NCI-H2081 (cell line): ENCODE measurements at places on chromosomes 3 and 15.

DNA sequence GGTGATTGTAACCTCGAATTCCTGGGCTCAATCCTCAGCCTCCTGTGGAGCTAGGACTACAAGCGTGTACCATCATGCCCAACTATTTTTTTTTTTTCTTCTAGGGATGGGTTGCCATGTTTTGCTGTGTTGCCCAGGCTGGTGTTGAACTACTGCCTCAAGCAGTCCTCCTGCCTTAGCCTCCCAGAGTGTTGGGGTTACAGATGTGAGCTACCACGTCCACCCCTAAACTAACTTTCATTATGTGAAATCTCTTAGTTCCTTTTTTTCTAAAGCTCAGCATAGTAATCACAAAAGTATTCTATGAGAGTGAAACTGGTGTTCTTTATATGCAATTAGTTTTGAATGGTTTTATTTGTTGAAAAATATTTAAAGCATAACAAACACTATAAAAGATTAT is 92.1 kb downstream of the XRN1 start:
- no peak for DNase-seq

- DNase-seq, result no peak
Observed at GRCh38 chr15:101042320-101042719, 123.2 kb downstream of the LRRK1 start.

DNA sequence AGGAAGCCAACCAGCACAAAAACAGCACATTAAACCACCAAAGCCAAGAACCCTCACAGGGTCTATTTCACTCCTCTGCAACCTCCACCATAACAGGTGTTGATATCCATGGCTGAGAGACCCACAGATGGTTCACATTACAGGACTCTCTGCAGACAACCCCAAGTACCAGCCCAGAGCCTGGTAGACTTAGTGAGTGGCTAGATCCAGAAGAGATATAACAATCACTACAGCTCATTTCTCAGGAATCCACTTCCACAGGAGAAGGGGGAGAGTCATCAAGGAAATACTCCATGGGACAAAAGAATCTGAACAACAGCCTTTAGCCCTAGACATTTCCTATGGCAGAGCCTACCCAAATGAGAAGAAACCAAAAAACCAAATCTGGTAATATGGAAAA is 168.1 kb upstream of the CD96 start:
- no peak for DNase-seq

- DNase-seq, result no peak
Observed at GRCh38 chr15:38877471-38877870, 312.9 kb upstream of the RASGRP1 start.

- DNase-seq, result no peak
Observed at GRCh38 chr15:79878078-79878705, 18.6 kb downstream of the MTHFS start.

- DNase-seq, result no peak
Observed at GRCh38 chr15:33825453-33825852, 142.8 kb upstream of the CHRM5 start.

DNA sequence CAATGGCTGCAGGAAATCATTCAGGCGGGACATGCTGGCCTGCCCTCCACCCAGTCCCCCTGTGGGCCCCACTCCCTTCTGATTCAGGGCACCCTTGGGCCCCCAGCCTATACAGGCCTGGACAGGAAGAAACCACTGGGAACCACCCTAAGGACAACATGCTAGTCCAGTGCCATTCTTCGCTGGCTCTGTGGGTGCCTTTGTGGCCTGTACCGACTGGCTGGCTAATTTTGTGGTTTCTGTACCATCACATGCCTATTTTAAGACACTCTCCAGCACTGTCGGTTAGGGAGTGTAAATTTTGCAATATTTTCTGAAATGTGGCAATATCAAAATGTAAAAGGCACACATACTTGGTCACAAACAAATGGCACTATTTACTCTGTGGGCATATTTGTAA is 61.4 kb upstream of the POLG start:
- no peak for DNase-seq

DNA sequence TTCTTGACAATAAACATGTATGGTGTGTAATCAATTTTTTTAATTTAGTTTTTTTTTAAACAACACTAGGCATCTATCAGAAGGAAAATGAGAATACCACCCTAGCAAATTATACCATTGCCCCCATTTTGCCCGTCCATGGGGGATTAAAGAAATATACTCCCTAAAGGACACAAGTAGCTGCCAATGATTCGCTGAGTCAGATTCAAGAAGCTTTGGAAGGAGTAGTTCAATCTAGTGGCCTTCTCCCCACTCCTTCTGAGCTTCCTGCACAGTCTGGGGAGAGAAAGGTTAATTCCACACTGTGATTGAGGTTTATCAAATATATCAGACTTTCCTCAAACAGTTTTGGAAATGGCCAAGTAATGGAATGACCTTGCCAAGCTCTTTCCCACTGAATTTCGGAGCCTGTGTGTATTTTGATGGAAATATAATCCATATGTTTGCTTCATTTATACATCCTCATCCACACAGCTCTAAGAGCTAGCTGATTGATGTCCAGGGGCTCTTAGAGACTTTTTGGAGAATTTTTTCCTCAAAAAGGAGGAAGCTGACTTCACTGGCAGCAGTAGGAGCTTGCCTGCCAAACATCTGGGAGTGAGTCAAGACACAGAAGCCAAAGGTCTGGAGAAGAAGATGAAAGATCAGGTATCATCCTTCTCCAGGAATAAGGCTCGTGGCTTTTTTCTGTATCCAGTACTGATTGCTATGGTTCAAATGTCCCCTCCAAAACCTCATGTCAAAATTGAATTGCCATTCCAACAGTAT is 478.5 kb upstream of the PROK2 start:
- no peak for DNase-seq

DNA sequence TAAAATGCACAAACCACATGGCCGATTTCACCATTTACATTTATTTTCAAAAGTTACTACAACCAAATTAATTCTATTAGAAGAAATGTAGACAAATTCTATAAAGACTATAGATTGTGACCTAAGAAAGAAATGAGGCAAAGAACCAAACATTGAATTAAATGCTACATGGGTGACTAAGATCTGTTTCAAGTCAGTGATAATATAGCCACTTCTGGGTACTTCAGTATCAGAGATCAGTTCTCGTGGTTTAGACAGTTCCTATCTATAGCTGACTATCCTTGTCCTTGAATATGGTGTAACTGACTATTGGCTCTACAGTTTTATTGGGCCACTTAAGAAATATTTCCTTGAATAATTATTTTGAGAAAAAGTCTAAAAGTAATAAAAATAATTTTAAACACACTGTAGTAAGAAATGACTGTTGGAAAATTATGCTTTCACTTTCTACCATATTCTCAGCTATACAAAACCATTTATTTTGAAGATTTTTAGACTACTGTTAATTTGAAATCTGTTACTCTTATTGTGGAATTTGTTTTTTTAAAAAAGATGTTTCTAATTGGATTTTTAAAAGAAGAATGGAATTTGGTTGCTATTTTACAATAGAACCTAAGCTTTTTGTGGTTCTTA is 14.1 kb downstream of the KCNMB3 start:
- no peak for DNase-seq

- no peak for DNase-seq
Observed at GRCh38 chr3:13132281-13132680, 59.1 kb upstream of the IQSEC1 start.

DNA sequence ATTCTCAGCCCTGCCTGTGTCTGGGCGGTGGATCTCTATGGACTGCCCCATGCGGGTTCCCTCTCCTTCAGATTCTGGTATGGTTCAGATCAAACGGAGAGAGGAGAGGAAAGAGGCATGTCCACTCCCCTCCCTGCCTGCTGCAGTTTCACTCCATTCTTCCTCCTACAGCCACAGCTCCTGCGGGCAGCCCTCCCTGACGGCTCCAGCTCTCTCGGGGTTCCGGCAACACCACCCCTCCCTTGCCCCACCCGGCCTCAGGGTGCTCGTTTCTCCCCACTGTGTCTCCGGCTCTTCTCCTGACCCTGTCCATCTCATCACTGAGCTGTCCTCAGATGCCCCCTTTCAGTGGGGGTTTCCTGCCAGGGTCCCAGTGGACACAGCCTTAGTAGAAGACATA is 13.9 kb downstream of the TRH start:
- DNase-seq, result no peak

DNA sequence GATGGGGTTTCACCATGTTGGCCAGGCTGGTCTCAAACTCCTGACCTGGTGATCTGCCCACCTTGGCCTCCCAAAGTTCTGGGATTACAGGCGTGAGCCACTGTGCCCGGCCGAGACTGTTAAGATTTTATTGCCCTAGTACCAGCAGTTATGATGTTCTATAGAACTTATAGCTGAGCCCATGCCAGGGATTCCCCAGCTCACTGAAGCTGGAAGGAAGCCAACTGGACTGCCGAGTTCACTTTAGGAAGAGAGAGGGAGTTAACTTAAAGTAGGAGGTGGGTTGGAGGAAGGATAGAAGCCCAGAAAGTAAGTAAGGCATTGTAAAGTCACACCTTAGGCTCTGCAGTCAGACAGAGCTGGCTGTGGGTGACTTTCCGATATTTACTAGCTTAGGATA is 101.1 kb upstream of the BOC start:
- no peak for DNase-seq

DNA sequence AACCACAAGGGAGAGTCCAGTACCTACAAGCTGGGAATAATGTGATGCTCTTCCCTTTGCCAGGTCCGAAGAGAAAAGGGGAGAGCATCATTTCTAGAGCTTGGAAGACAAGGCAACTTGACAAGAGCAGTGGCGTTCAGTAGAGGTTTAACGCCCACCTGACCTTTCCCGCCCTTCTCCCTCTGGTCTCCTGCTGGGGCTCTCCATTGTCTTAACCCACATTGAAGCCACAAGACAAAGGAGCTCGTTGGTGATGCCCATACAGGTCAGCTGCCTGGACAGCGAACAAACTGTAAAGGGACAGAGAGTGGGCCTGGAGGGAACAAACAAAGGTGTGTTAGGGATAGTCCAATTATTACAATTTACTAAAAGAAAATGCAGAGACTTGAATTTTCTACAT is 13.1 kb upstream of the DUT start:
- no peak for DNase-seq

DNA sequence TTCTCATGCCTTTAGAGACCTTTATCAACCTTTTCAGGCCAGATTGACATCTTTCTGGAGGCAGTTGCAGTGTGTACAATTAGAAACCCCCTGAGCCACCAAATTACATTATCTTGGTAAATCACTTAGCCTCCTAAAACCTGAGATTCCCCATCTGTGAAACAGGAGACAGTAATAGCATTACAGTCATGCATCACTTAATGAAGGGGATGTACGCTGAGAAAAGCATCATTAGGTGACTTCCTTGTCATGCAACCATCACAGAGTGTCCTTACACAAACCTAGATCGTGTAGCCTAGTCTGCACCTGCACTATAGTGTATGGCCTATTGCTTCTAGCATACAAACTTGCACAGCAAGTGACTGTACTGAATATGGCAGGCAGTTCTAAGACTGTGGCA is 400.8 kb upstream of the CNTN3 start:
- DNase-seq, result no peak

DNA sequence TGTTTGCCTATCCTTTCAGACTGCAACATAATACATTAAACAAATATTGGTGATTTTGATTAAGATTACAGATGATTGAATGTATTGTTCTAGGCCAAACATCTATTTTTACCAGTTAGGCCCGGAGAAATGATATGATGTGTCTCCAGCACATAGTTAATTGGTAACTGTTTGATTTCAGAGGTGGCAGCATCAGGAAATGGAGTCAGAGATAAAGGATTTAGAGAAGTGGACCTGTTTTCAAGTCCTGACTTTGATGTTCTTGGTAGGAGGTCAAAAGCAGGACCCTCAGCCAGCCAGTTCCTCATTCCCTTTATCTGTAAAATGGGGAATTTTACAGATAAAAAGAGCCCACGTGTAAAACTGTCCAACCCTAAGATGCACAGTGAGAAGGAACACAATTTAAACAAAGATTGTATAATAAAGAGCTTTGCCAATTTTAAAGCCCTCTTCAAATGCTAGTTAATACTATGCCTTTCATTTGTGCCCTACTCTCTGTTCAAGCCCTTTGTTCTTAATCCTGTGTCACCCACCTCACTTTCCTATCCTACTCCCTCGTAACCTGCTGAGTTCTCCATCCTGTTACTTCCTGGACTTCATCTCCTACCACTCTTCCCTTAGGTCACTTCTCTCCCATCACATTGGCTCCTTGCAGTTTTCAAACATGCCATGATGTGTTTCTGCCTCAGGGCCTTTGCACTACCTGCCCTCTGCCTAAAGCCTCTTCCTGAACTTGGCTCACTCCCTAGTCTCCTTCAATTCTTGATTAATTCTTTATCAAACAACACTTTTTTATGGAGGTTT is 2.5 kb downstream of the TMEM212 start:
- DNase-seq, result no peak

DNA sequence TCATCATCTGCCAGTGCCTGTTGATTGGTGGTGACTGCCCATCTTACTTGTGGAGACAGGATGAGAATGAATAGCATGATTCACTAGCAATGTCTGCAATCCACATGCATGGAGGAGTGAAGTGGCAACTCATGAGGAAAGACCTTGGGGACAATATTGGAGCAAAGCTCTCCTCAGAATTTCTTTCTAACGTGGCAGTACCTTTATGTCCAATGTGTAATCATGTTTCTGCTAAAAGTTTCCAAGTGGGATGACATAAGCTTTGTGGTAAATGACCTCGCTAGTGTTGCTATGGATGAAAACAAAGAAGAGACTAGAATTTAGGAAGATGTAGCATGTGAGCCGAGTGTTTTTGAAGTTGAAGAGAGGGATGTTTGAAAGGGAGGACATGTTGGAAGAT is 117.8 kb downstream of the CPNE4 start:
- no peak for DNase-seq

DNA sequence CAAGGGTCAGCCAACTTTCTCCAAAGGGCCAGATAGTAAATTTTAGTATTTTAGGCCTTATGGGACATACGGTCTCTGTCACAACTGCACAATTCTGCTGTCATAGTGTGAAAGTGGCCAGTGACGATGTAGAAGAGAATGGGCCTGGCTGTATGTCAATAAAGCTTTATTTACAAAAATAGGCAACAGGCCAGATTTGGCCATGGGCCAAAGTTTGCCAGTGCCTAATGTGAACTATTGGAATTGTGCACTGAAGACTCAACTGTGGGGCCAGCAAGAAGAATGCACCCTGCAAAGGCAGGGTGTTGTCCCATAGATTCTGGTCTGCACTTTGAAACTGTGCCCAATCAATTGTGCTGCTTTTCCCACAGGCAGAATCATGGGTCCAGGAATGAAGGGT is 69.4 kb upstream of the PRR23E start:
- DNase-seq, result no peak

DNA sequence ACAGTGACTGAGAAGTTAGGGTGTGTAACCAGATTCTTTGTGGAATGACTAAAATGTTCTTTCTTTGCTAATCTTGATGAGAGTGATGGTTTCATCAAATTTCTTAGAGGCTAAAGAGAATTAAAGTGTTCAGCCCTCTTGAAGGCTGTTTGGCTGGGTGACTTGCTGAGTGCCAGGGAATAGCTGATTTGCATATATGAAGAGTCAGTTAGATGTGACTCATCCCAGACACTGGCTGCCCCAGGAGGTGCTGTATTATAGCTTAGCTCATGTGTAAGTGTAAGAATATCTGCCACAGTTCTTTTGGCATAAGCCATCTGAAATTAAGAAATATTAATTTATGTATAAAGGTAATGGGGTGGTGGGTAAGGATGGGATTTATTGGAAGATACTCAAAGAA is 535.1 kb downstream of the NLGN1 start:
- peak; percentile 46 for DNase-seq

GRCh38 chr3:58490860-58491501 is 915 bp upstream of the KCTD6 start:
- DNase-seq, result no peak

- DNase-seq, result no peak
Observed at GRCh38 chr3:59756934-59757333, 707.1 kb upstream of the CFAP20DC start.
